ENCODE measurements at places on chromosomes 7 and 10.

DNA sequence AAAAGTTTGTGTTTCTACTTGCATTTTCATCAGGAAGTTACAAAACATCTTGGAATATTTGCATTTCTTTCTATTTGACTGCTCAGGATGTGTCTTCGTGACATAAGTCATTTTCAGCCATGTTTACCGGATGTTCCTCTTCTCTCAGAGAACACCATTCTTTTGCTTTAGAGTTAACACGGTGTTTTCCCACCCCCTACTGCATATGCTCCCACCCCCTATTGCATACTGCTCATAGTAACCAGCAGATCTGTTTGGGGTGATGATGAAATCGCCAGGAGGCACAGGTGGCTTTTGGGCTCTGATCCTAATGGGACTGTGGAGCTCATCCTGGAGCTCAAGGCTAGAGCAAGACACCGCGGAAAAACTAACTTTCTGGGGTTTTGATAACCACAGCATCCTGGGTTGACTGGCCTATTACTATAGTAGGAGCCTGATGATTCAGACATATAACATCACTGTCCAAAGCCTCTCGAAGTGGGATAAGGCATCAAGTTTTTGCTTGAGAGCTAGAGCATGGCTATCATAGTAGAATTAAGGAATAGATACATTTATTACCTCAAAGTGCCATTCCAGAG is 65.1 kb upstream of the BET1 start:
- no peak for DNase-seq

DNA sequence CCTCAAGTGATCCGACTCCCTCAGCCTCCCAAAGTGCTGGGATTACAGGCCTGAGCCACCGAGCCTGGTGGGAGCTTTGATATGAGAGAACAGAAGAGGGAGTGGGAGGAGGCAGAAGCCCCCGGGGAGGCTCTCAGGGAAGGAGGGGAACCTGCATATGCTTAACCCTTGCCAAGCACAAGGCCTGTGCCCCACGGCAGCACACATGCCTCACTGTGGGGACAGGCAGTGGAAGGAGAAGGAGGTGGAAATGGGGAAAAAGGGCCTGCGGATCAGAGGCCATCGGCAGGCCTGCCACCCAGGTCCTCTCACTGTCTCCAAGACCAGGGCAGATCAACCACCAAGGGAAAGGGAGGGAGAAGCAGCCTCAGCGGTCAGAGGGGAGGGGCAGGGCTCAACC is 7.2 kb upstream of the GRID1 start:
- no peak for DNase-seq

DNA sequence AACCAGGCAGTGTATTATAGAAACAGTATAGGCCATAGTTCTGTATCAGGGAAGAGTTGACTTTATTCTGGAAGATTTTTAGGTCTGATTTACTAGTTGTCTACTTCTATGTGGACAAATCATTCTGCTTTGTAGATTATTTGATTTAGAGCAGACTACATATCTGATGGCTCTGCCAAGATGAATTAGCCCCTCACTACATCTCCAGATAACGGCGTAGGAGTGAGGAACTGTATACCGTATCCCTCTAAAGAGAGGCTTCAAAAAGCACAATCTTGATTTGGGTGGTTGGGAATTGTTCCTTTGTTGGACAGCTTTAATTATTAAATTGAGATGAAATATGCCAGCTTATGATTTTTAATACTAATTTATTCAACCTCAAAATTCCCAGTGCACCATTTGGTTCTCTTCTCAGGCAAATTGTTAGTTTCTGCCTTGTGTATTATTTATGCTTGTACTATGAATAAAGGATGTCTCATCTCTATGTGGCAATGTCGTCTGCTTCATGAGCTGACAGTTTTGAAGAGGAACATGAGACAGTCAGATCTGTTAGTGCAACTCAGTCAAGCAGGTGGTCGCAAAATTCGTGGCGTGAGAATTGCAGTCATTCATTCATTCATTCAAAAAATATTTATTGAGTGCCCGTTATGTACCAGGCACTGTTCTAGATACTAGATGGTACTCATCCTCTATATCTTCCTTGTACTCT is 422.8 kb downstream of the EXOC4 start:
- DNase-seq: no peak

- DNase-seq: no peak
Measured at GRCh38 chr7:138542183-138542582, 82.1 kb downstream of the TRIM24 start.

DNA sequence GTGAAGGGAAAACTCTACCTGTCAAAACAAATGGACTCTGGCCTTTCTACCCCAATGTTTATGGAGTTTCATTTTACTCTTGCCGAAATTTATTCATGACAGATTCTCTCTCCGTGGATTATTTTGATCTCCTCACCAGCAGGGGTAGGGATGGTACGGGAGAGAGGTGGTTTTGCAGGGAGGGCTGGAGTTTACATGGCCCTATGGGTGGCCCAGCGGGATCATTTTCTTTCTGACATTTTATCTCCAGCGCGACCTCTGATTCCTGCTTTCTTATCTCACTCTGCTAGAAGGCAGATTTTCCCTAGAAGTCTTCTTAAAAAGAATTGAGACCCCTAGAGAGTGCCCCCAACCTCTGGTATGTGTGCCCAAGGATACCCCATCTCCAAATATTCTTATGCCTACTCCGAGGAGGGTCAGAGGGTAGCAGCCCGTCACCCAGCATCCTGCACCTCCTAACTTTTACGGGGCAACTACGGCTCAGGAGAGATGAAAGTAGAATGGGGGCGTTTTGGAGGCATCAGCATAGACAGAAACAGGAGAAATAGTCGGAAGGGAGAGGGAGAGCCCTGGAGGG is 10.1 kb upstream of the GATA3 start:
- no peak for DNase-seq

DNA sequence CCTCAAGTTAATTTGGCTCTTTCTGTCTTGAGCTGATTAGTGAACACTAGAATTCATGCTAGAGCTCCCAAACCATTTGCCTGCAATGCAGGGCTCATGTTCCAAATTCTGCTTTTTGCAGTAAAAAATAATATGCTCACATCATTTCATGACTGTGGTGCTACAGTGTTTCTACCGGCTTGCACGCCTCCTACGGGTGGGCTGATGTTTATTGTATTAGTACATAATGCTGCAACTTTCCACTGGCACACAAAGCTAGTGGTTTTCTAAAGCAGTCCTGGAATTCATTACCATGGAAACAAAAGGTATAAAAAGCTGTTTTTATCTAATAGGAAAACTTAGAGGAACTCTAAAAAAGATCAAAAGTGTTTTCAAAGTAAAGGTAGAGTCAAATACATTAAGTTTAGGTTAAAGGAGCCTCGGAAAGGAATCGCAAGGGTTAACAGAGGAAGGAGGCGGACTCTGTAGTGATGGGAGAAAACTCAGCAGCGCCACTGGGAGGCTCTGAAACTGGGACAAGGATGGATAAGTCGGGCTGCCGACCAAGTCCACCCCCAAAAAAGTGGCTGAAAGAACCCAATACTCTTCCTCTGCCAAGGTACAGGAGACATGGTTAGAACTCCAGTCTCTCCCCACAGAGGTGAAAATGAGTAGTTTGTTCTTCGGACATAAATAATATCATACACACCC is 25.9 kb downstream of the GRM8 start:
- no peak for DNase-seq

- no peak for DNase-seq
Measured at GRCh38 chr10:118544401-118544948, 51.0 kb downstream of the PRLHR start.

- no peak for DNase-seq
Measured at GRCh38 chr10:131450216-131450765, 138.8 kb upstream of the TCERG1L start.

DNA sequence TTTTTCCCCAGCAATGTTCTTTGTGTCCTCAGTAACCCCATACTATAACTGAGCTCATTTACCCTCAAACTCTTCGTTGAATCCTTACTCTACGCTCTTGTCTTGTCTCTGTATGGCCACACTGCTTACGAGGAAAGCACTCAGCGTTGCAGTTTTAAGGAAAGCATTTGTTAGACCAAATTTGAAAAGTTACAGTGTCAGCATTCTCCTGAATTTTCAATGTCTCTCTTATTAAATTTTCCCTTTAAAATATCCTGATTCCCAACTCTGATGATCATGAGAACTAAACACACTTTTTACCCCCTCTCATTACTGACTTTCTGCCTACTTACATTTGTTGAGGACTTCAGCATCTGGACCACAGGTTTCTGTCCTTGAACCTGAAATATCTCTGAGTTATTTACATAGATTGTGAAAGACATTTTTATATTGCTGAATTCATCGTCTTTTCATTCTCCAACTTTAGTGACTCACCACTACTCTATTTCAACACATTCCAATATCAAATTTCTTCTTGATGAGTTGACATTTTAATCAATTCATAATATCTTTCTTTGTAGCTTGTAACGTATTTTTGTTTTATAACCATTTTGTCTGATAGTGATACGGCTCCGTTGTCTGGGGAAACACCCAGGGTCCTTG is 19.8 kb upstream of the VWDE start:
- DNase-seq: no peak

DNA sequence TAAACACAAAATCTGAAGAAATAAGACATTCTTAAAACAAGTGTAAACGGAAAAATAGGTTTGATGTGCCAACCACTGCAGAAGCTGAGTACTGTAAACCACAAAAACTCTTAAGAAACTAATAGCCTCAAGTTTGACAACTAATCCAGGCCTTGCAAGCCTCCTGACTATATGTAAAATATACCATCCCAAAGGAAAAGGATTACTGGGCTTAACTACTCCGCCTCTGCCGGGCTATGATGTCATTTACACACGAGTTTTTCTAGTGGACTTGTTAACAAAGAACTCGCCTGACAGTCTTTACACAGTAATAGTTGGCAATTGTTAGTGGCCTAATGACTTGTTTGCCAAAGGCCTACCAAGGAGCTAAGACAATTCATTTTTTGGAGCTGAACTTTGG is 2.1 kb downstream of the KIF5B start:
- DNase-seq: no peak

GRCh38 chr10:107986571-107986970 is 822.1 kb upstream of the SORCS1 start:
- no peak for DNase-seq

DNA sequence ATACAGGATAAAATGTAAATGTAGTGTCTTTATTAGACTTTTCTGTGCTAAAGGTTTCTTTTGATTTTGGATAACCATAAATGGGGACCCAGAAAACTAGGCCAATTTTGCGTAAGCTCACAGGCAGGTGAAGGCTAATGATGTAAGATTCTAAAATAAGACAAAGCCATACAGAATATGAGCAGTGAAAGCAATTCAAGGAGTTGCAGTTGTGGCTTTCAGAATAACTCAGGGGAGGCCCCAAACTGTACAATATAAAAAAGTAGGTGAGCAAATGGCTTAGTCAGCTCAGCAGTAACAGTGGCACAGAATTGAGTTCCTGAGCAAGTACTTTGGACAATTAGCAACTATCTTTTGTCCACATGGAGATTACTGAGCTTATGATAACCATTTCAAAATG is 81.7 kb upstream of the NRP1 start:
- no peak for DNase-seq

- no peak for DNase-seq
Measured at GRCh38 chr10:124632566-124632965, 111.6 kb downstream of the FAM53B start.

GRCh38 chr7:4895766-4896165 is 12.2 kb upstream of the RADIL start:
- no peak for DNase-seq

- no peak for DNase-seq
Measured at GRCh38 chr7:114934086-114934485, 12.2 kb downstream of the MDFIC start.

DNA sequence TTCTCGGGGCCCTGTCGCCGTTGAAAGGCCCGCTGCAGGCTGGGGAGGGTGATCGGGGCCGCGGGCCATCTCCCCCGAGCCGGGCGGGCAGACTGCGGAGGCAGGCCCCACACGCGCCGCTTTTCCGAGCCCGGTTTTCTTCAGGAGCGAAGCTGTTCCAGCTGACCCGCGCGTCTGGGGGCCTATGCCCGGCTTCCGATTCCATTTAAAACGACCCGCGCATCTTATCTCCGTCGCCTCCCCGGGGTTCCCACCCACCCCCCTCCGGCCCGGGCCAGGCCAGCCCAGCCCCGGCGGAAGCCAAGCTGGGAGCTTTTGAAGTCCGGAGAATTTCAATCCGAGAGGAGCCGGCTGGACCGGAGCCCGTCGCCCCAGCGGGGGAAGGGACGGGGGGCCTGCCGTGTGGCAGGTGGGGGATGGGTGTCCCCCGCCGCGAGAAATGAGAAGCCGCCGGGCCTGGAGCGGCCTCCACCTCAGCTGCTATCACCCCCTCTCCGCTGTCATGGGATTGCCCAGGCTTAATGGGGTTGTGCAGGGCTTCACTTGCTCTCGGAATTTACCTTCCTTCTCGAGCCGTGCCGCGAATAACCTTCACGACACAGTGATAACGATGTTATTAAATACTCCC is 3.1 kb upstream of the EVX1 start:
- no peak for DNase-seq
